ENCODE measurements at places on chromosomes 16 and 17. TPM values are rescaled to one million over a fixed set of nuclear protein-coding genes. Genes with fewer than 3 reads are reported as not detected.

The FMNL1 gene
- polyA plus RNA-seq: 2.3 TPM

- no peak for DNase-seq
Measured at GRCh38 chr16:63568164-63568563, 1531.9 kb upstream of the CDH8 start.

The GLTPD2 gene
- polyA plus RNA-seq: 12.5 TPM

- no peak for DNase-seq
Measured at GRCh38 chr17:80612997-80613731, 68.5 kb downstream of the RPTOR start.

DNA sequence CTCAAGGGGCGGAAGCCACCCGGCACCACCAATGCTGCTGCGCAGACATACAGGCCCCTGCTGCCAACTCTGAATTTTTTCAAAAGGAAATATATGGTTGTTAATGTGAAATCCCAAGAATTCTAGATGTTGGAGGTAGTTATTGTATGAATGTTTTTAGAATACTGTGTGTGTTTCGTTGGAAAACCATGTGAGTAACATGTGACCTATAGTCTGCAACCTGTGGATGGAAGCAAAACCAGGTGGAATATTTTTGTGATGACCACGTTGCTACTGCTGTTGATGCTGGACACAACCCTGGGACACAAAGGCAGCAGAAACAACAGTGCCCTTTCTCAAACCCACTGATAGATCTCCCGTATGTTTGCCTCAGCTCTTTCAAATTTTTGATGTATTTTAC is 376.3 kb upstream of the SALL1 start:
- no peak for DNase-seq

- no peak for DNase-seq
Measured at GRCh38 chr16:28823291-28823872, 583 bp downstream of the ATXN2L start.

GRCh38 chr16:57030346-57030902 is 41.1 kb downstream of the NLRC5 start:
- no peak for DNase-seq

The KRTAP9-8 gene
- not detected for polyA plus RNA-seq

DNA sequence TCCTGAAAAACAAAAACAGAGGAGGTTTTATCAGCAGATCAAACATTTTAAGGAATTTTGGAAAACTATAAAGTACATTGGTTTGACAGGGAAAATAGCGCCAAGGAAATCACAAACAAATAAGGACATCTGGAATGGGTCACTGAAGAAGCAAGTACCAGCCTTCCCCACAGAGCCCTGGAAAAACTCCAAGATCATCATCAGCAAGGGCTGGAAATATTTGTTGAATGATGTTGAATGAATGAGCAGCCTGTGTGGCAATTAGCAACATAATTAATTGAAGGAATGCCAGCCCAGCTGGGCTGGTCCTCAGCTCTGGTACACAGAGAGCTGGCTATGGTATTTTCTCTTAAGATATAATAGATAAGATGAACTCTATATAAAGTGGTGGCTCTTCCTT is 290.4 kb downstream of the HS3ST3A1 start:
- no peak for DNase-seq

The QPRT gene
- polyA plus RNA-seq: 168 TPM

GRCh38 chr16:73289232-73289631 is 241.3 kb upstream of the ZFHX3 start:
- no peak for DNase-seq

DNA sequence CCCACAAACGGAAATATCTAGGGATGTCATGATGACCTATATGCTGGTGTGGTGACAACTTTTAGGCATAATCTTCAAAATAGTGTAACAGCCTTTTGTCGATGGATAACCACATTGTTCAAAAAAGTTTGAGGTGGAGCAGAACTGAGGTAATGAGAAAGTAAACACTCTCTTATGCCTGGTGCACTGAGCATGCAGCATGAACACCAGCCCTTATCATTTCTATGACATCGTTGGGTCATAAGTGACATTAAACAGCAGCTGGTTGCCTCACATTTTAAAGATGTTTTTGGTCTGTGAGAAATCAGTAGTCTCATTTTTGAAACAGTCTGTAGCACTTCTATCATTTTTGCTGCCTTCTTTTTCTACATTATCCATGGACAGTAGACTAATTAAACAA is 1.8 kb downstream of the KRT23 start:
- DNase-seq: no peak

GRCh38 chr16:15037003-15037402 is 18.9 kb downstream of the NTAN1 start:
- DNase-seq: no peak

GRCh38 chr16:82295290-82296201 is 125.5 kb upstream of the MPHOSPH6 start:
- no peak for DNase-seq

- no peak for DNase-seq
Measured at GRCh38 chr17:2110436-2110835, 55.5 kb downstream of the HIC1 start.

- peak; percentile 89 for DNase-seq
Measured at GRCh38 chr16:58336332-58337089, 41.7 kb upstream of the PRSS54 start.

The PLD6 gene
- polyA plus RNA-seq: 2.9 TPM

- peak; percentile 40 for DNase-seq
Measured at GRCh38 chr17:31388770-31389656, 2.5 kb upstream of the RAB11FIP4 start.

The C16orf82 gene
- polyA plus RNA-seq: not detected

DNA sequence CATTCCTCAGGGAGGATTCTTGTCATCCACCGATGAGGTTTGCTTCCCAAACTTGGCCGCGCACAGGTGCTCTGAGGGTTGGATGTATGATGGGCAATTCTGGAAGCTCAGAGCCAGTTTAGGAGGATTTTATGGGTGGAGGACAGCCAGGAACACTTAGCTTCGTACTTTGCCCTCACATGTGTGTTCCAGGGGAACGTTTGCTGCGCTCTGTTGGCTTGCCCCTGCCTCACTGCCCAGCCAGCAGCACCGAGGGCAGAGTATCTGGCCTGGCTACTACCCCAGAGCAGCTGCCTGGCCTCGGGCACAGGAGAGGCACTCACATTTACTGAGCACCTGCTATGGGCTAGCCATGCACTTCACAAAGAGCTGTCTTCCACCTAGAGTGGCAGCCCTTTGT is 14.1 kb downstream of the SEZ6 start:
- no peak for DNase-seq
